ENCODE measurements at places on chromosomes 13 and 19.

- no peak for DNase-seq
Observed at GRCh38 chr13:37226971-37227370, 121.5 kb upstream of the CSNK1A1L start.

DNA sequence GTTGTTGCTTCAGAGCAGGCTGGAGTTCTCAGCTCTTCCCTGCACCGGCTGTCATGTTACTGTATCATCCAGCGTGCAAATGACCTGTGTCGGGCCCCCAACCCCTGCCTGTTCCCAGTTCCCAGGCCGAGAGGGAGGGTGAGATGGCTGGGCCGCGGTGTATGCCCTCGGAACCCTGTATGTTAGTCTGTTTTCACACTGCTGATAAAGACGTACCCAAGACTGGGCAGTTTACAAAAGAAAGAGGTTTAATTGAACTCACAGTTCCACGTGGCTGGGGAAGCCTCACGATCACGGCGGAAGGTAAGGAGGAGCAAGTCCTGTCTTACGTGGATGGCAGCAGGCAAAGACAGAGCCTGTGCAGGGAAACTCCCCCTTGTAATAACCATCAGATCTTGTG is 10.9 kb downstream of the TMEM255B start:
- no peak for DNase-seq

DNA sequence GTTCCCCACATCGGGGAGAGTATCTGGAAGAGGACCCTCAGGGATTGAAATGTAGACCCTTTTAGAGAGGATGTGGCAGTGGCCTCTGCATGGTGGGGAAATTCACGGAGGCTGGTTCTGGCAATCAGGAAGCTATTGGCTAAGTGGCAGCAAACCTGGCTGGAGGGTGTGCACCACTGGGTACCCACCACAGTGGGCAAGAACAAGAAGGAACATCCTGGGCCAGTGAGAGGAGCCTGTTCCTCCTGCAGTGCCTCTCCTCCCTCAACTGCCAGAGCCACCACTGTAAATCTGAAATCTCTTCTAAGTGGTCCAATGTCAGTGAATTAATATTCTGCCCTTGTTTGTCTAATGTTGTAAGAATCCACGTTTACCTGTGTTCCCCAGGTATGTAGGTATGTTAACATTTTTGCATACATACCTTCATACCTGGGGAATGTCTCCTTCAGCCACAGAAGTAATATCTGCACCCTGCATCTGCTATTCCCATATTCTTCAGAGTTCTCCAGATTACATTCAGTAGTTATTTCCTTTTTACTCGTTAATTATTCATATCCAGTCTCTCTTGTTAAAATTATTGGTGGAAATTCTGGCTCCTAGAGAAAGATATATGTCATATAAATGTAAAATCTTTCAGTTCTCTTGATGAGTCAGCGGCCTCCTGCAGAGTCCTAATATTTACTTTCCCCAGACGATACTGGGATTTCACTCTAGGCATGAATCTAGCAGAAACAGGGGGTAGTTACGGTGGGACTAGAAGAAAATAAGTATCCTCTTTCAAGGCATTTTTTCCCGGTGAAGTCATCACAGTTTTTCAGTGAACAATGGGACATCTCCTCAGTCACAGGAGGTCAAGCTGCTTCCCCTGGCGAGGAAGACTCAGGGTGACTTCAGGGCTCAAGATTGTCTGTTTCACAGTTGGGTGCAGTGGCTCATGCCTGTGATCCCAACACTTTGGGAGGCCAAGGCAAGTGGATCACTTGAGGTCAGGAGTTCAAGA is 148.3 kb downstream of the MYO16 start:
- DNase-seq, result no peak

GRCh38 chr19:49555600-49556411 is 24.6 kb downstream of the NOSIP start:
- DNase-seq, result no peak

DNA sequence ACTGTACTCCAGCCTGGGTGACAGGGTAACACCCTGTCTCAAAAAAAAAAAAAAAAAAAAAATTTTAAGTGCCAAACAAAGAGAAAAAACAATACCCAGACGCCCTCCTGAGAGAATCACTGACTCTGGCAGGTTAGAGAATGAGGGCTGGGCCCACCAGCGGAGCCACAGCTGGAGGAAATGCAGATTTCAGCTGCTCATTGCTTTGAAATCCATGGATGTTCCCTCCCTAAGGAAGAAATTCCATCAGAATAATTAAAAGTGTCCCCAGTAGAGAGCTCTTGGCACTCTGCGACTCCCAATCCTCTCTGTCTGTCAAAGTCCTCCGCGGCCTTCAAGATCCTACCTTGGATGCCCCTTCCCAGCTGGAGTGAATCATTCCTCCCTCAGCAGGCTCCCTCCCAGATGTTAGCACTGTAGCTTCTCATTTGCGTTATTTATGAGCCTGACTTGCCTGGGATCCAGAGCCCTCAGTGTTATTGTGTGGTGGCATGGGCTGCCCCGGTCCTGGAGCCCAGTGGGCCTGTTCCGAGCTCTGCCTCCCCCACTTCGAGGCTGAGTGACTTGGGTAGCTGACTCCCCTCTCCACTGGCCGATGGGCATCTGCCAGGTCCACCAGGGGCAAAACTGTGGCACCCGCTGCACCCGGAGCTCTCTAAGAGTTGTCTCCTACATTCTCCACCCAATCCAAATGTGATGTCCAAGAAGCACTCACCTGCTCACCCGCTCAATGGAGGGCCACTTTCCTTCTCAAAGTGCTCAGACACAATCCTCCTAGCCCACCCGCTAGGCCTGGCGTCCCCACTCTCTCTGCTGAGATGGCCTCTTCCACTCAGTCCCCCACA is 47.0 kb downstream of the SERP2 start:
- DNase-seq, result no peak

GRCh38 chr13:46160471-46161066 is 21.4 kb downstream of the LCP1 start:
- DNase-seq, result peak; percentile 79

GRCh38 chr13:31012655-31013024 is 80.2 kb downstream of the TEX26 start:
- no peak for DNase-seq

DNA sequence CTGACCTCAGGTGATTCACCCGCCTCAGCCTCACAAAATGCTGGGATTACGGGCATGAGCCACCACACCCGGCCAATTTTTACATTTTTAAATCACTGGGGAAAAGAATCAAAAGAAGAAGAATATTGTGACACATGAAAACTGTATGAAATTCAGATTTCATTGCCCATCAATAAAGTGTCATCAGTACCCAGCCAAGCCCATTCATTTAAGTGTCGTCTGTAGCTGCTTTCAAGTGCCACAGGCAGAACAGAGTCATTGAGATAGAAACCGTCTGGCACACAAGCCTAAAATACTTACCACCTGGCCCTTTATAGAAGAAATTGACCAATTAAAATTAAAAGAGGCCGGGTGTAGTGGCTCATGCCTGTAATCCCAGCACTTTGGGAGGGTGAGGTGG is 15.3 kb downstream of the COLGALT1 start:
- no peak for DNase-seq

DNA sequence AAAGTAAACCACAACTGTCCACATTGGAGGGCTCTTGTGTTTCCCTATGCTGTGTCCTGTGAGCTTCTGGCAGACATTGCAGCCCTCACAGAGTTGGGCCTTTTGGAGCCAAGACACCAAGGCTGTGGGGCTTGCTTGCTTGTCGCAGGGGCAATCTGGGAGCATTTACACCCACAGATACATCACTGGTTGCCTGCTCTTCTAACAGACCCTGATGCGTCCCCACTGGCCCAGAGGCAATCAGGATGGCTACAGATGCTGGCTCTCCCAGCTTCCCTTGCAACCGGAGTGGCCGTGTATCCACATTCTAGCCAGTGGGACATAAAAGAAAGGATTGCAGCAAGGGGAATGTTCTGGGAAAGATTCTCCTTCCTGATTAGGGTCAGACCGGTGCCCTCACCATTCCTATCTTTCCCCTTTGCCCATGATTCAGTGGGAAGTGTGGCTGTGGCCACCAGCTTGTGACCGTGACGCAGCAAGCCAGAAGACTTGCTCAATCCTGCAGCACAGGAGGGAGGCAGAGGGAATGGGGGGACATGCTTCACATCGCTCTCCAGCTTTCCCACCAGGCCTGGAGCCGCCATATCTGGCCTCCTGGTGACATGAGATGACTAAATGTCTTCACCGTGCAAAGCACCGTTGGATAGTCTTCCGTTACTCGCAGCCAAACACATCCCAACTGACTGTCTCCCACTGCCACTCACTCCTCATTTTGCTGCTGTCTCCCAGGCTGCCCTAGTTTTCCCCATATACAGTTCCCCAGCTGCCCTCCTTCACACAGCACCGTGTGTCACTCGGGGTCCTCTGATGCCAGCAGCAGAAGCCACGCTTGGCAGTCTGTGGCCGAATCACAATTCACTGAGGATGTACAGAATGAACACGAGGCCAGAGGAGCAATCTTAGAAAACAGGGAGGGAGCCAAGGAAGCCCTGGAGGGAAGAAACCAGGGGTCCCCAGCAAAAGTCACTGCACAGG is 151.0 kb downstream of the DPF1 start:
- DNase-seq, result no peak

- no peak for DNase-seq
Observed at GRCh38 chr19:30224689-30225606, 147.2 kb upstream of the ZNF536 start.

- no peak for DNase-seq
Observed at GRCh38 chr19:35206379-35206778, 22.2 kb downstream of the FAM187B start.

DNA sequence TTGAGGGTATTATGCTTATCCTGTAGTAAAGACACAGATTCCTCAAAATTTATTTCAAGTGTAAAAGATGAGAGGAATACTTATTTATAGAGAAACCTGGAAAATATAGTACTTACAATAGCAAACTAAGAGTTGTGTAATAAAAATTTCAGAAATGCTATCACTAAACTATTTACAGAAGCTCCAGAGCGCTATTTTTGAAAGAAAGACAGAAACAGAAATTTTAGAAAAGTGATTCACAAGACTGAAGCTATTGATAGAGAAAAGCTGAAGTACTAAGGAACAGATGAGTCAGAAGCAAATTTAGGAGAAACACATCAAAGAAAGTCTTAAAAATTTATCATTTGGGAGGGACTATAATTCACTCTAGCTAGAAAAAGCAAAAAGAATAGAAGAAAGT is 1174.2 kb downstream of the DIAPH3 start:
- no peak for DNase-seq

GRCh38 chr19:7746903-7747884 is at the start of gene CD209:
TSS of gene CD209 (minus strand) at chr19:7747534. CDS start at chr19:7747511, 23 bp downstream.
- DNase-seq, result peak; percentile 2

GRCh38 chr19:44626048-44626624 is 12.8 kb downstream of the IGSF23 start:
- no peak for DNase-seq

DNA sequence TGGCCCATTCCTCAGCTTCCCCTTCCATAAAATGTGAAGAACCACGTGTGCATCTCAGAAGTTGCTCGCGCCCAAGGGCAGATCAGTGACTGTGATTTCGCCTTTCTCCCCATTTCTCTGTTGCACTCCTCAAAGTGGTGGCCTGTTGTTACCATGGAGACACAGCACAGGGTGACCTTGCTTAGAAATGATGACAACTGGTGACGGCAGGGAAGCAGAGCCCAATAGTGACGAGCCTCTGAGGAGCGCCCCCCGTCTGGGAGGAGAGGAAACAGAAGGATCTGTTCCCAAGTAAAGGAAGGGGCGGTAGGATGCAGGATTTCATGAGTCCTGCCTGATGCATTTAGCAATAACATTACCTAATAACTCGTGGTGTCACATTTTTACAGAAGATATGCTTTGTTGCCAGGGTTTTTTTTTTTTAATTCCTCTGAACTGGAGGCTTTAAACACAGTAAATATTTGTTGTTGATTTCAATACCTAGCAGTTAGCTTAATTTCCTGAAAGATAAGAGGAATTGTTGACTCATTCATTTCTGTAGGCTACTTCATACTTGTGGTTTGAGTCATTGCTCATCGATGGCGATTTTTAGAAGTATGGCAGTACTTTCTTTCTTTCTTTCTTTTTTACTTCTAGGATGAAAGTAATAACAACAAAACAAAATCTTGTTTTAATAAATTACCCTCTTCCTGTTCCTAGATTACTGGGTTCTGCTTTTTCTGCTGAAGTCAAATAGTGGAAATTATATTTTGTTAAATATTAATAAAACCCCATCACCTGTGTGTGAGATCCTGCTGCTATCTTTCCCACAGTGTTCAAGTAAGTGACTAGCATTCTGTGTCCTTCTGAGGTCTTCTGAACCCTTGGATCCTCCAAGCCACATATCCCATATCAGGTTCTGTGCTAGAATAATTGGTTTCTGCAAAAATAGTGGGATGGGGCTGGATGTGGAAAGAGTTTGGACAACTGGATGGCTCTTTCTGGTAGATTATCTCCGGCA is 36.0 kb downstream of the MBNL2 start:
- no peak for DNase-seq

GRCh38 chr13:98004107-98004506 is 50.6 kb downstream of the IPO5 start:
- DNase-seq, result no peak

- no peak for DNase-seq
Observed at GRCh38 chr19:11551603-11552235, 7.3 kb downstream of the ELOF1 start.

GRCh38 chr19:14073261-14073924 is 807 bp downstream of the MISP3 start:
- peak; percentile 69 for DNase-seq

GRCh38 chr19:4597975-4598671 is 38.6 kb upstream of the SEMA6B start:
- DNase-seq, result no peak

DNA sequence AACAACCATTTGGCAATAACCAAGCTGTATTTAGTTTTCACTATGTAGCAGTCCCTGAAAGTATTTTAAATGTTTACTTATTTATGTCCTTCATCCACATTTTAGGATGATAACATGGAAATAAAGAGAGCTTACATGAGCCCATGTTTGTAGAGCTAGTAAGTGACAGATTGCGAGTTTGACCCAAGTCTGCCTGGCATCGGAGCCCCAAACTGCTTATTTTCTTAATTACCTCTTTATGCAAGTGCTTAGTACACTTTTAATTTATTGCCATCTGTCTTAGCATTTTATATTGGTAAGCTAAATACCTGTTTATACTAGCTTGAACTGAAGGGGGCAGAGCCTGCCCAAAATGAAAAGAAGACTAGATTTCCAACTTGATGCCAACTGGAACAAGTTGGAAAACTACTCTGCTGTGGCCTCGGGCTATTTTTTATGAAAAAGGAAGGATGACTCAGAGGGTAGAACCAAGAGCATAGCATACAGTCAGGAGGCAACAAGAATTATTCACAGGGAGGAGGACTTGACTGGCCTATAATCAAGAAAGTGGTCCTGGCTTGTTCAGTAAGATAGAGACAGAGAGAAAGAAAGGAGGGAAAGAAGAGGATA is 150.2 kb downstream of the NDFIP2 start:
- no peak for DNase-seq
